HT-29 (cell line): ENCODE measurements at places on chromosomes 12 and 14. TPM values are rescaled to one million over a fixed set of nuclear protein-coding genes. Genes with fewer than 3 reads are reported as not detected.

EIF2B1 gene
- total RNA-seq = 54.2 and 56.5 TPM in 2 replicates

LAG3 gene
- total RNA-seq = 0.05 and 0.56 TPM in 2 replicates

PIWIL1 gene
- total RNA-seq = not detected in 2 replicates

DNM1L gene
- total RNA-seq = 28.2 and 30.3 TPM in 2 replicates

SLCO1B3 gene
- 2.6 and 3.2 TPM in 2 replicates for total RNA-seq

OASL gene
- total RNA-seq = 17.4 and 18.0 TPM in 2 replicates

FZD10 gene
- total RNA-seq = not detected in 2 replicates

AJUBA gene
- total RNA-seq = 52.0 and 53.6 TPM in 2 replicates

SLC39A2 gene
- total RNA-seq = not detected in 2 replicates

TBX5 gene
- not detected in 2 replicates for total RNA-seq

C3AR1 gene
- total RNA-seq = not detected in 2 replicates

NGB gene
- not detected in 2 replicates for total RNA-seq

- peak; percentile 49 for DNase-seq
Observed at GRCh38 chr12:82461393-82461792, 103.1 kb downstream of the METTL25 start.

DNA sequence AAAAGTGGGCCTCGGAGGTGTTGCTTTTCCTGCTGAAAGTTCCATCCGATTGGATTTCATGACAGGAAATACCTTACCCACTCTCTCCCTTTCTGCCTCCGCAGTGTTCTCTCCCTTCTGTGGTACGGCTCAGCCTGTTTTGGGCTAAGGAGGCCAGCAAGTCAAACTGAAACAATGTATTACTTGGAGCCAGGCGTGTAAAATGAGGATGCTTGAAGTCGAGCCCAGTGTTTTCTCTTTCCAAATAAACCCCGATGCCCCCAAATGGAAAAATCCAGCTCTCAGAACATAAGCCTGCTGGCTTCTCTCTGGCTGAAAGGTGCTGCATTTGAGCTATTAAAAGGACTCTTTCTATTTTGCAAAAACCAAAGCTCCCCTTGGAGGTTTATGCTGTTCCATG, 124.7 kb downstream of the ZNF664 start:
- no peak for DNase-seq

DNA sequence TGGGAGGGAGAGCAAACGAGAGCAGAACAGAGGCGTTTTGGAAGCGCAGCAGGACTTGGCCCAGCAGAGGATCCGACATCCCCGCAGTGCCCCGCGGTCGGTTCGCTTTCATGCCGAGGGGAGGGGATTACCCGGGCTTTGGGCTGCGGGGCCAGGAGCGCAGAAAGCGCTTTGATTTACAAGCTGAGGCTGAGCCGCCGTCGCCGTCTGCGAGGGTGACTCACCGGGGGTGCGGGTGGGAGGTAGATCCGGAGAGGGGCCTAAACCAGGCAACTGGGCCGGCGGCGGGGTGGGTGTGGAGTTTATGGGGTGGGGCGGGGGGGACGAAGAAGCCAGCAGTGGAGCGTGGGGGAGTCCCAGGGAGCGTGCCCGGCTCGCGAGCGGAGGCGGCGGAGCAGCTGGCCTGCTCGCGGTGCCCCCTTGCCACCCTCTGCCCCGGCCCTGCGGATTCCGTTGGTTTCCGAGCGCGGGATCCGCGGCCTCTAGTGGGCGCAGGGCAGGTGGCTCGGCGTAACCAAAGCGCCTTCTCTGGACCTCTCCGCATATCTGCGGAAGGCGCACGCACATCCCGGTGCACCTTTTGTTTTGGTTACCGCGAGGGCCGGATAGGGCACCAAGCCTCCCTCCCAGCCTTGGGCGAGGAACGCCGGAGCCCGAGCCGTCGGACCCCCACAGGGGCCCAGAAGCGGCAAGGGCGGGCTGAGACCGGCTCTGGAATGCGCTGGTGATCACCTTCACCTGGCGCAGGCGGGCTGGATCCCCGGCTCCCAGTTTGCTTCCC, 2.6 kb downstream of the SIX4 start:
- peak; percentile 37 for DNase-seq

- no peak for DNase-seq
Observed at GRCh38 chr14:98579140-98579539, 692.9 kb downstream of the BCL11B start.

DNA sequence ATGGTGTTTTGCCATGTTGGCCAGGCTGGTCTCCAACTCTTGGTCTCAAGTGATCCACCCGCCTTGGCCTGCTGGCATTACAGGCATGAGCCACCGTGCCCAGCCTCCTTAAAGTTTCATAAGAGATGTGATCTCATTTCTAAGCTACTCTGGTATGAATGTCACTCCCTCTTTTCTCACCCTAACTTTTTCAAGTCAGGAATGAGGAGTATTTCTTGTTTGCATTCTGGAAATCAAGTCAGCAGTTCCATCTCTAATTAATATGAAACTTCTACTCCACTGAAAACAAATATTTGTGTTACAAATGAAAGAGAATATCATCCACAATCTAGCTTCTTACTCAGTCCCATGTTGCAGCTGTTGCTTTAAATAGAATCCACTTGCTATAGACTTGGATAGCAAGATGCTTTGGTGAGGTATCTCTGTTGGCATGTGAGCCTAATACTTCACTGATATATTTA, 61.3 kb downstream of the ARF6 start:
- no peak for DNase-seq

- no peak for DNase-seq
Observed at GRCh38 chr12:80121661-80122060, 22.3 kb downstream of the OTOGL start.

DNA sequence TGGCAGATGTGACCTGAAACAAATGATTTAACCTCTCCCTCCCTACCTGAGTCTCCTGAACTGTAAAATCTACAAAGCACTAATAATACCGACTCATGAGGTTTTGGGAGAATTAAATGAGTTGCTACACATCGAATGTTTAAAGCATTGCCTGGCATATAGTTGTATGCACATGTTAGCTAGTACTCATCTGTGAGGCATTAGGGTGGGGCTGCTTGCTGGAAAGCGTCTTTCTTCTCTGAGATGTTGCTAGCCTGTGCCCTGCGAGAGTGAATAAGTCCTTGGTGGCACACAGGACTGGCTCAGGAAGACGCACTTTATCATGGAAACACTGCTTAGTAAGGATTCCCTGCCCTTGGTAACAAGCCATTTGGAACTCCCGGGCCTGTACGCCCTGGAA, 6.1 kb downstream of the RAPGEF3 start:
- peak; percentile 64 for DNase-seq

DNA sequence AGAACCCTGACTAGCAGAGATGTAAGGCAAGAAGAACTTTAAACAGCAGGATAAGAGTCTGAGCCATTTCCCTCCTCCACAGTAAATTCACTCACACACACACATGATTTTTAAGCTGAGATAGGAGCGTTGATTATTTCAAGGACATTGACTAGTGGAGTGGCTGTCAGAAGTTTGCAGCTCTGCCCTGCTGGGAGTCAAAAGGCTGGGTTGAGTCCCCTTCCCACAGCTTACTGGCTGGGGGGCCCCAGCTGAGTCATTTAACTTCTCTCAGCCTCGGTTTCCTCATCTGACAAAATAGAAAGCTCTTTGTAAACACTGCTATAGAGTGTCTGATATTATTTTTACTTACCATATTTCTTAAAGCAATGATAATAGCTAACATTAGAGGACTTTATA, 28.3 kb downstream of the VCPKMT start:
- no peak for DNase-seq

- no peak for DNase-seq
Observed at GRCh38 chr12:57936513-57936883, 4.9 kb upstream of the ATP23 start.

DNA sequence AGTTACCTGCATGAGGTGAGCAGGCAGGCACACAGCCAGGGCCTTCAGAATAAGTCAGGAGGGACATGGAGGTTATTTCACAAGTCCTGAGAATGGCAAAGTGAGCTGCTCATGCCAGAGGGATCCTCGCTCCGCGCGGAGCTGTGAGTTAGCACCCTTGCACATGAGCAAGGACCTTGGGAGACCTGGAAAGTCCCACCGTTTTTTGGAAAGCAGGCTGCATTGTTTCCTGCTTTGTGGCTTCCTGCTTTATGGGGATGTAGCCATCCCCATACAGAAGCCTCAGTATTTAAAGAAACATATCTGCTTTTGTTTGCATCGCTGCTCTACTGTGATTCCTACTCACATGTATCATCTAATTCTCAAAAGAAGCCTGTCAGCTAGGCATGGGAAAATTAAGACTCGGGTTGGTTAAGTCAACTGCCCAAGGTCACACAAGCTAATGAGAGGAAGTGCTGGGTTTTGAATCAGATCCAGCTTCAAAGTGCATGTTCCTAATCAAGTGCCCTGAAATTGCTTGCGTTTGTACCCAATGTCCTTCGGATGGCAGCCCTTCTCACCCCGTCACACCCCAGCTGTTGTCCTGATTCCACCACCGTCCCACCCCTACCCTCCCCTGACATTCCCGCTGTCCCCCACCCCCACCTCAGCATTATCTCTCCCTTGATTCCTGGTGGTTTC, 106.2 kb downstream of the CRACR2A start:
- no peak for DNase-seq

- DNase-seq = no peak
Observed at GRCh38 chr12:78359520-78359919, 505.1 kb upstream of the SYT1 start.

DNA sequence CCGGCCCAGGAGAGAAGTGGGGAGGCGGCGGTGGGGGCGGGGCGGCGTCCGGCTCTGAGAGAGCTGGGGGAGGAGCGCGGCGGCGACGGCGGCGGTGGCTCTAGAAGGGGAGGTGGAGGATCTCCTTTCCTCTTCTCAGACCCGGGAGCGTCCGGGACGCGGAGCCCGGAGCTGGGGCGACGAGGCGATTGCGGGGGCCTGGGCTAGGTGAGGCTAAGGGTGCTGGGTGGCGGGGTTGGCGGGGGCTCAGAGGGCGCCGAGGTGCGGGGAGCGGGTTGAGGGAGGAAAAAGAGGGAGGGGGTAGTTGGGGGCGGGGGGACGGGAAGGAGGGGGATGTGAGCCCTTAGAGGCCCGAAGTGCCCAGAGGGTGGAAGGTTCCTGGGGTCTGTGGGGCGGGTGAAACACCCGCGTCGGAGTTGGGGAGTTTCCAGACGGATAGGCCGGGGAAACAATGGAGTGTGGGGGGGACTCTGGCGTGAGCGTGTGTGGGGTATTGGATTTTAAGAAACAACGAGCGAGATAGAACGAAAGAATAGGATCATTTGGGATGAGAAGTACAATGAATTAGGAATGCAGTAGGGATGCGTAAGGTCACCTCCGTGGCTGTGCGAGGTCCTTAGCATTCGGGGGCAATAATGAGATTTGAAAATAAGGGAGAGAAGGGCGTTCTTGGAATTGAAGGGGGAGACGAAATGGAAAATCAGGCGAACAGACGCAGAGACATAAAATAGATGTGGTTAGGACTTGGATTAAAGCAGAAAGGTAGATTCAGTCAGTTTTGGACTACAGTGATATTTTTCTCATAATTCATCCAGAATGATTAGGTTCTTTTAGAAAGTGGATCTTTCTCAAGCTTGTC, at the start of gene SPATS2:
Gene SPATS2, plus strand, starts transcription at position 82 of the 859 bp plus-strand sequence. CDS start 93,551 bp downstream, outside the sequence.
- peak; percentile 52 for DNase-seq

- DNase-seq = no peak
Observed at GRCh38 chr14:101361451-101362433, 199.6 kb upstream of the DIO3 start.

- DNase-seq = peak; percentile 73
Observed at GRCh38 chr14:32417956-32418552, 89.0 kb downstream of the AKAP6 start.

GRCh38 chr12:51985154-51985835, 21.5 kb upstream of the TAMALIN start:
- no peak for DNase-seq

DNA sequence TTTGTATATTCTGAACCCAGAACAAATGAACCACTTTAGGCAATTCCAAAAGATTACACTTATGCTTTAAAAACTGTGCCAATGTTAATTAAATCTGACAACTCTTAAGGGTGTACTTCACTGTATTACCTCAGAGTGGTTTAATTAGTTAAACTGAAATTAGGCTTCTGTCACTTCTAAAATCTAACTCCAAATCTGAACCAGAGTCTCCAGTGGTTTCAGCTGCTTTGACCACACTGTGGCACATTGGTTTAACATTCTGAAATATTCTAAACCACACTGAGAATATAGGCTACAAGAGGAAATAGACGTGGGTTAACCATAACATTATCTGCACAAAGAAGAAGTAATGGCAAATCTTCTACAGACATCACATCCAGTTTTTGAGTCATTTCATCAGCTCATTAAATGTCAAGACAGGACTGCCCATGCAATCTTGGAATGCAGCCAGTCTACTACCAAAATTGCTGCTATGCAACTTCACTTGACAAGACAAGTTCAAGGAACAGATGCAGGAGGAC, 94.8 kb downstream of the LRP6 start:
- DNase-seq = peak; percentile 29

DNA sequence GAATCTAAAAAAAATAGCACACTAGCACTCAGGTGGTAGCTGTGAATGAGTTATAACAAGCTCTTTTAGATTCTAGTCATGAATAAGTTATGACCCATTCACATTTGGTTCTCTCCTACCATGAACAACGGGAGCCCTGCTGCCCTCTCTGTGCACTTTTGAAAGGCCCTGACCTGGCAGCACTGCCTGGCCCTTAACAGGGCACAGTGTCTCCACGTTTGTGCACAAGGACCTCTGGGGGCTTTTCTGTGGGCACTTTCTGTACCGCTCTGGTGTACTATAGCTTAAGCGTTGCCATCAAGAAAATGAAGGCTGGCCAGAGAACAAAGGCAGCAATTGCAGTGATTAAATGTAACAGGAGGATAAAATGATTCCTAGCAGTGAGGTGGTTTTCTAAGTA, 21.2 kb downstream of the CCDC92 start:
- no peak for DNase-seq

GRCh38 chr14:90308561-90308960, 23.2 kb downstream of the NRDE2 start:
- DNase-seq = no peak

- DNase-seq = peak; percentile 15
Observed at GRCh38 chr12:75666126-75666938, 154.9 kb upstream of the KRR1 start.

- no peak for DNase-seq
Observed at GRCh38 chr12:3199551-3200031, 122.4 kb downstream of the TSPAN9 start.

DNA sequence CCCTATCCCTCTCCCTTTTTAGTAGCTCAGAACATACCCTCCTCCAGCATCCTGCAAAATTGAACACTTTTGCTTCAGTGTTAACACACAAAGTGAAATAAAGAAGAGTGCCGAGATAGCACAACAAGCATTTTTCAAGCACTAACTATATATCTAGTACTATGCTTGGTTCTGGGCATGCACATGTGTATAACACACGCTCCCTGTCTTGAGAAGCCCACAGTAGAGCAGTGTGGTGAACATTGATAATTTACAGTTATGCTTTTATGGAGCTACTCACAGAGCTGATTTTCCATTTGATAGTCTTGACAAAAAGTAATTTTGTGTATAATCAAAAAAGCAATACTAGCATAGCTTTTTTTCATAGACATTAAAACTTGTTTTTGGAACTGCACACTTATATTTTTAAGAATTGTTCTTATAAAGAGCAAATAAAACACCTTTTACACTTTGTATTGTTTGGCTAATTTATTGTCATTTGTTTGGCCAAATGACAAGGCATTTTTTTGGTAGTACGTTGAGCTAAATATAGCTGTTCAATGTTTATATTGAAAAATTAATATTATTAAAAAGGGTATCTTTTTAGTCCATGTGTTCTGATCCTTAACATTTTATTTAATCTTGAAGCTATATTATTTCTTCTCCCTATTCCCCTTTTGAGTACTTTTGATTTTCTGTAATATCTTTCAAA, 39.7 kb downstream of the LEMD3 start:
- DNase-seq = no peak
